Aorta (tissue), 5 donors: ENCODE measurements at places on chromosomes 7 and 10. TPM values are rescaled to one million over a fixed set of nuclear protein-coding genes. Genes with fewer than 3 reads are reported as not detected.

Gene SPDYE11
- total RNA-seq, result not detected

Gene IFIT3
- 14.2 TPM for total RNA-seq

Gene ASB4
- not detected for total RNA-seq

Gene ZEB1
- 187 TPM for total RNA-seq

Gene FAM241B
- 10.6 TPM for total RNA-seq

Gene IFIT1B
- 0.87 TPM for total RNA-seq

Gene AKR1B15
- 0.33 TPM for total RNA-seq

Gene PCLO
- 0.52 TPM for total RNA-seq

Gene VOPP1
- total RNA-seq, result 74.1 TPM

DNA sequence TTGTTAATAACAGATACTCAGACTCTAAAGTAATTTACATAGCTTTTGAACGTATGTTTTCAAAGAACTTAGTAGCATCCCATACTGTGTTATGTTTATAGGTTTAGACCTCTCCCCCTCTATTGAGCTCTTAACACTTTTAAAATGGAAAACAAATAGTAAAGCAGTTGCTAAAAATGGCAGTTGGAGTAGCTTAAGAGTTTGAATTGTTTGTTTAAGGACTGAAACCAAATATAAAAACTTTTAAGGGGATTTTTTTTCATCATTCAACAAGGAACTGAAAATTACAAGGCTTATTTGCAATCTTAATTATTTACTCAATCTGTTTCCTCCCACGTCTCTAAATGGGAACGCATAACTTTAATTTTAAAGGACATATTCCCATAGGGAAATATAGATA is 1.6 kb upstream of the SPAG6 start:
- no peak for DNase-seq

DNA sequence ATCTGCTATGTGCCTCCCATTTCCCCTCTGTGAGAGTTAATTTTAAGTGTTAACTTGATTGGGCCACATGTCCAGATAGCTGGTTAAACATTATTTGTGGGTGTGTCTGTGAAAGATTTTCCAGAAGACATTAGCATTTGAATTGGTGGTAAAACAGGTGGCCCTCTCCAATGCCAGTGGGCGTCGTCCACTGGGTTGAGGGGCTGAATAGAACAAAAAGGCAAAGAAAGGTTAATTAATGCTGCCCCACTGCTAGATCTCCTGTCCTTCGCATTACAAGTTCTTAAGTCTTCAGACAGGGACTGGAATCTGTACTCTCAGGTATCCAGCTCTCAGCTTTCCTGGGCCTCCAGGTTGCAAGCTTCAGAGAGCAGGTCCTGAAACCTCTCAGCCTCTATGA is 1160.9 kb upstream of the LRRN3 start:
- no peak for DNase-seq

DNA sequence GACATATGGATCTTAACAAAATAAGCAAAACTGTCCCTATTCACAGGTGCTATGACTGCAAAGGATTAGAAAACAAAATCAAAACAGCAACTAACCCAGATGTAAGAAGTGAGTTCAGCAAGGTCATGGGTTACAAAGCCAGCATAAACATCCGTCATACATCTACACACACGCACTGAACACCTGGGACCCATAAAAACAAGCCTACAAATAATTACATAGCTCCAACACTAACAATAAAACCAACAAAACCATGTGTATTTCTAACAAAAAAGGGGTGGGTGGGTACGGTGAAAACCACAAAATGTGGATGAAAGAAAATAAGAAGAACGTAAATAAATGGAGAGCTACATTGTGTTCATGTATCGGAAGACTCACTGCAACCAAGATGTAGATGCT is 256.8 kb downstream of the ELFN1 start:
- DNase-seq, result no peak

DNA sequence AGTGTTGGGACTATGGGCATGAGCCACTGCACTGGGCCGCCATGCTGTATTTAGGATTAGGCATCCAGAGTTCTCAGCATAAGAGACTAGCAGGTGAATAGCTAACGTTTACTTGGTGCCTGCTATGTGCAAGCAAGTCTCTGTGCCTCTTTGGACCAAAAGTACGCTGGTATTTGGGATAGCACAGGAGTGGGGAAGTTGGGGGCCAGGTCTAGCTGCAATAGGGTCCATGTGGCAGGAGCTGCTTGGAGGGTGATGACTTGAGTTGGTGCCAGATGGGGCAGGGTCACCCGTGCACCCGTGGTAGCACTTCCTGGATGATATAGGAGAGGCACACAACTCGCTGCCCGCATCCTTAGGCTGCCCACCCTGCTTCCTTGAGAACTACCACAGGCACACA is 22.4 kb downstream of the NACAD start:
- peak; percentile 48 for DNase-seq

DNA sequence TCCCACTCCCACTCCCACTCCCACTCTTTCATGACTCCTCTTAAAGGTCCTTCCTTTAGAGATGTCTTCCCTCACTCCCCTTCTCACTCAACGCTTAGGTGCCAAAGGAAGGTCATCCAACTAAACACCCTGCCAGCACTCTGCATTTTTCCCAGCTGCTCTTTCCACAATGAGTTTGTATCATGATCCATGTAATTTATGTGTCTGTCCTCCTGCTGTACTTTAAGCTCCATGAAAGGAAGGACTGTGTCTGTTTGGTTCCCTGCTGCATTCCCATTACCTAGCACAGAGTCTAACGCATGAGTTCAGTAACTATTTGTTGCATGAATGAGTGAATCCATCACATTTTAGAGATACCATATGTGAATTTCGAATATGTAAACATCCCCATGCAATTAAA is 252.7 kb downstream of the KIF20B start:
- no peak for DNase-seq

GRCh38 chr7:107989618-107990373 is 13.2 kb downstream of the LAMB1 start:
- DNase-seq, result no peak

- DNase-seq, result peak; percentile 86
Measured at GRCh38 chr7:151038951-151039849, 9.1 kb upstream of the ASIC3 start.

- DNase-seq, result no peak
Measured at GRCh38 chr7:93442478-93443224, 131.9 kb downstream of the CALCR start.

- no peak for DNase-seq
Measured at GRCh38 chr7:101453617-101454016, 90.9 kb downstream of the COL26A1 start.

DNA sequence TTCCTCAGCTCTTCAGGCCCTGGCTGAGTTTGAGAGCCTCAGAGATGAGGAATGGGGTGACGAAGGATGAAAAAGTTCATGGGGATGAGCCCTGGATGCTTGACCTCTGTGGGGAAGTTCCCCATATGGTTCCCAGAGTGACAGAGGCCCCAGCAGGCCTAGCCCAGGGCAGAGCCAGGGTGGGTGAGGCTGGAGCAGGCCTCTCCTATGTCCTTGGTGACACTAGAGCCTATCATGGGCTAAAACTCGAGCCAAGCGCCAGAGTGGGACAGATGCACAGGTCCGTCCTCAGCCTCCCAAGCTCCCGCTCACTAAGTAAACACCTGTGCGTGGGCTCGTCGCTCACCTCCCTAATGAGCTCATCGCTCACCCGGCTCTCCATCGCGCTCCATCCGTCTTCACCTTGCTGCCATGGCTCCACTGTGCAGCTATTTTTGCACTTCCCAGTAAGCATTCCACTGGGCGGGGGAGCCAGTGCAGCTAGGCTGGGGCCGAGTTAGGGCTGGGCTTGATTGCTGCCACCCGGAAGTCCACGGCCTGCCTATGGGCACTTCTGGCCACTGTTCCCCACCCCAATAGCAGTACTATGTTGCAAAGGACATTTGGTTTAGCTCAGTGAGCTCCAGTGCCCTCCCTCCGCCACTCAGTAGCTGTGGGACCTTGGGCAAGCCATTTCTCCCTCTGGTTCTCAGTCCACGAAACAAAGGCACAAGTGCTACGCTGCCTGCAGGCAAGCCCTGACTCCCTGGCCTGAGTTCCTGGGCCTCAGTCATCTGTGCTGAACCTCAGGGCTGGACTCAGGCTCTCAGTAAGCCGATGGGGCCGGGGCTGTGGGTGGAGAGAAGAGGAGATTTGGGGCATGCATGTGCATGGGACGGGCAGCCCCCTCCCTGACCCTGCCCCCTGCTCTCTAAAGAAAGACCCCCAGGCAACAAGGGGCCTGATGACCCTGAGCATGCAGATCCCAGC is 117.3 kb upstream of the PCBD1 start:
- peak; percentile 60 for DNase-seq

GRCh38 chr10:123998197-123999141 is 94.9 kb downstream of the CHST15 start:
- no peak for DNase-seq

DNA sequence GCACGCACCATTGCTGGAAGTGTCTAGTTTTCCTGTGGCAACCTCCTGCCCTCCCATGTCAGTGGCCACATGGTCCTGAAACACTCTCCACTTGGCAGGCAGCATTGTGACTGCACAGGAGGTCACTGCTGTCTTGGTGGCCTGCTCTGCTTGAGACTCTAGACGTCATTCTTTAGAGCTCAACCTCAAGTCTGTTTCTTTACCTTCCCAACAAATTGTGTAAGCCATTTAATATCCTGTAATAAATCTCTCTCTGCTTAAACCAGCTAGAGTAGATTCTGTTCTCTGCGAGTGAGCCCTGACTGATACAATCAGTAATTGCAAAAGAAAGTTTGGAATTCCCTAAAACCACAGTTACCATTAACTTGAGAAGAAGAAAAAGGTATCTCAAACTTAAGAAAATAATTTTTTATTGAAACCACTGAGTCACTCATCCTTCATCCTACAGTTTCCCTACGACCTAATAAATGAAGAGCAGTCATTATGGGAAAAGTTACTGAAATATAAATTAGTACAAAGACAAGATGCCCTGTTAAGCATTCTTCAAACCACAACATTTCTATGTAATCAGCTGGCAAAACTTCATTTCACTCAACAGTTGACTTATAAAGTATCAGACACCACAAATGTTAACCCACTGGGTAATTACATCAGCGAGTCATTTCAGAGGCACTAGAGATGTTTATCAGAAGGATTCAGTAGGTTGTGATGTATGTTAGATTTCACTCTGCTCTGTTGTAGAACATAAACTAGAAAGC is 18.0 kb downstream of the SLC25A13 start:
- no peak for DNase-seq

DNA sequence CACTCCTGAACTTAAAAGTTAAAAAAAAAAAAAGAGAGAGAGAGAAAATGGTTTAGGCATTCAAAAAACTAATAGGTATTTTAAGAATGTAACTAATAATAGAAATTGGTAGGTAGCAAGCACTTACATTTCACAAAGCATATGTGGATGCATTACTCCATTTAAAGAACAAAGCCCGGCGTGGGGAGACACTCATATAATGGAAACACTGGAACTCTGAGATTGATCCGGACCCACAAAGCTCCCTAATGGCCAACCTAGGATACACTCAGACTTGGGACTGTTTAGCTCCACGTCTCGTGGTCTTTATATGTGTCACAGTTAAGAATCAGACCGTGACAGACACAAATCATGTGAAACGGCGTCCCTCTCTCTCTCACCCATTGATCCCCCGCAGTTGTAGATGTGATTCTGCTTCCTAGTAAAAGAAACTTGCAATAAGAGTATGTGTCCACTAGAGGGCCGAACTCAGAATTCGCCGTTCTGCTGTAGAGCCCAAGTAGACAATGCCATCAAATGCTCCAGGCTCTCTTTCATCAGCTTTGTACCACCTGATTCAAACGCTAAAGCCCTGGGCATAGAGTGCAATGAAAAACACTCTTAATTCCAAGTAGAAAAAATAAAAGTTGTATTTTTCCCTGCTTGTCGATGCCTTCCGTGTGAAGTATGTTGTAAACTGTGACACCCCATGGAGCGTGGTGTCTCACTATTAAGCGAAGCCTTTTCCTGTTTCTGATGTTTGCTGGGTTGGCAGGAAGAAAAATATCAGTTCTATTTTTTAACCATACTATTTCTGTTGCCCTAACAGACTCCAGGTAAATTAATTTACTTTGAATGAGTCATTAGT is 429.0 kb upstream of the MTPN start:
- no peak for DNase-seq

GRCh38 chr10:61503051-61503450 is 49.9 kb upstream of the TMEM26 start:
- no peak for DNase-seq

- DNase-seq, result no peak
Measured at GRCh38 chr7:14988941-14989340, 86.4 kb upstream of the DGKB start.

DNA sequence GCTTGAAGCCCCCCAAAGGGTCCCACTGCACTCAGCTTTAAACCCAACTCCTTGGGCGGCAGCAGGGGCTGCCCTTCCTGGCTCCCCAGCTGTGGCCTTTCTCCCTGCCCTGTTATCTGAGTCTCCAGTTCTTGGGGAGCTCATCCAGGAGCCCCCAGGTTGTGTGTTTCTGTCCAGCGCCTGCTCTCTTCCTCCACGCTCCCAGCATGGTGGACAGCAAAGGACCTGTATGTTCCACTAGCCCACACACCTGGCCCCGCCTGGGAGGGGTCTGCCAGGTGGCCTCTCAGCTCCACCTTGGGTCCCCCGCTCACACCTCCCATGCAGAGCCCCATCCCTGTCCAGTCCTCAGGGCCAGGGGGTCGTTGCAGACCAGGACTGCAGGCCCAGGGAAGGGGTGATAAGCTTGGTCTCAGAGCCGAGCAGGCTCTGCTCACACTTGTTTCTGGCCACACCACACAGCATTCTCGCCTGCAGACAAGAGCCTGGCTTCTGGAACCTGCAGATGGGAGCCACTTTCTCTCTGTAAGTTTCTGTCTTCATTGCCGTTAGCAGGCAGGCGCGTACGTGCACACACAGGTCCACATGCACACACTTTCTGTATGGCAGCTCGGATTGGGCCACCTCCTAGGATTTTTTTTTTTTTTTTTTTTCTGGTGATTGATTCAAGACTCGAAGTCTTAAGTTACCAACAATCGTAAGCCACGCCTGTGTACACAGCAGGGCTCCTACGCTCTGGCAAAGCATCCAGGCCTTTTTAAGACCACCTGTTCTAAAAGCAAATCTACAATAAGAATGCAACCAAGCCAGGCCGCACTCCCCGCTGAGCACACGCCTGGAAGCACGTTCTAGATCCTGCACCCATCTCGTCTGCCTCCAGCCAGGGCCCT is 104.6 kb downstream of the CYTH3 start:
- DNase-seq, result no peak

- DNase-seq, result no peak
Measured at GRCh38 chr7:36278620-36279172, 111.0 kb upstream of the ANLN start.

DNA sequence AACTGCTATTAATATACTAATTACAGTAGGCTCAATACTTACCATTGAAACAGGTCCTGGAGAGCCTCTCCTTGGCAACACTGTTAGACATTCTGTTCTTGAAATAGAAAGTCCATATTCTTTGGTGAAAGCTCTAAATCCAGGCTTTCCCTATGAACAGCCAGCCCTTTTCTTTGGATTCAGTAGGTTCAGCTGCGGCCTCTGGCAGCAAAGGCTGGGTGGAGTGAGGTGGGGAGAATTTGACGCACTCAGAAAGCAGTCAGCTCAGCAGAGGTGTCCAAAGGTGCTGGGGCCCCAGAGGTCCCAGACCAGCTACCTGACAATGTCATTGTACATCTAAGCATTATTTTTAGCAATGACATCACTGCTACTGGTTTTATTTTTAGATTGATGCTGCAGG is 146.1 kb downstream of the GRK5 start:
- no peak for DNase-seq
